T47D (cell line): ENCODE measurements at places on chromosomes 4 and X.

- no peak for DNase-seq
Observed at GRCh38 chrX:108019382-108019875, 25.4 kb upstream of the VSIG1 start.

- DNase-seq: peak; percentile 20
Observed at GRCh38 chrX:75746891-75747639, 38.0 kb downstream of the MAGEE2 start.

GRCh38 chr4:3366893-3367775 is 74.3 kb downstream of the RGS12 start:
- DNase-seq: no peak

GRCh38 chrX:80388206-80388605 is 32.0 kb upstream of the TENT5D start:
- DNase-seq: no peak

GRCh38 chr4:88629826-88630225 is 37.5 kb downstream of the HERC3 start:
- no peak for DNase-seq
